ENCODE measurements at places on chromosomes 12 and 14.

DNA sequence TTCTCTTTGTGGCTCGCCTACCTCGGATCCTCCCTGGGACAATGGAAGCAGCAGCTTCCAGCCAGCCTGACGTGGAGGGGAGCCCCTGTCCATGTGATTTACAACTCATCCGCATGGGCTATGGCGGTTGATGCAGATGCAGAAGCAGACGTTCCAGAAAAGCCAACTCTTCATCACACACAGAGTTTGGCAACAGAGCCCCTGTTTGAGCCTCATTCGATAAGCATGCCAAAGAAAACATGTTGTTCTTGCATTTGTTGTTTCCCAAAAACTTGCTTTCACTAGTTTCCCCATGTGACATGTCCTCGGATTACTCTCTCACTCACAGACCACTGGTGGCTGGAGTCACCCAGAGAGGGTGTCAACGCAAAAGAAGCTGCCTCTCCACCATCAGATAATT is 16.4 kb upstream of the TC2N start:
- DNase-seq = no peak

DNA sequence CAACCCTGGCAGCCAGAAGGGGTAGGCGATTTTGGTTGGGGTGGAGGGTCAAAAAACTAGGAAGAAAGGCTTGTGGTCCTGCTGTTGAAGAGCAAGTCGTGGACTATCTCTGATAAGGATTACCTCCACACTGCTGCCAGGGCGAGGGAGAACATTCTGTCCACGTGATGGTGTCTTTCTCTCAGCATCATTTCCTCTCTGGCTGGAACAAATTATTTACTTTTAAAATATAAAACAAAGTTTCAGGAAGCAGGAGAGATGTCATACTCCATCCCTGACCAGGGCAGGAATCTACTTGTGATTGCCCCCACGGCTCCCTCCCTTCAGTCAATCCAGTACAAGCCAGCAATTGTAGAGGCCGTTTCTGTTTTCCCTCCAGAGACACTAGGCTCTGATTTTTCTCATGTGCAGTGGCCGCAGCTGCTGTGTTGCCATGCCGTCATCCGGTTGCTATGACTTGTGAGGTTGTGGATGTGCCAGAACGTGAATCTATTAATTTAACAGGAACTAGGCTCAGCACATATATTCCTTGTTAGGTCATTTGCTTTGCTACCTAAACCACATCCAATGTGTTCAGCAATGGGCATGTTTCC is 61.5 kb upstream of the PTGR2 start:
- DNase-seq = peak; percentile 81

DNA sequence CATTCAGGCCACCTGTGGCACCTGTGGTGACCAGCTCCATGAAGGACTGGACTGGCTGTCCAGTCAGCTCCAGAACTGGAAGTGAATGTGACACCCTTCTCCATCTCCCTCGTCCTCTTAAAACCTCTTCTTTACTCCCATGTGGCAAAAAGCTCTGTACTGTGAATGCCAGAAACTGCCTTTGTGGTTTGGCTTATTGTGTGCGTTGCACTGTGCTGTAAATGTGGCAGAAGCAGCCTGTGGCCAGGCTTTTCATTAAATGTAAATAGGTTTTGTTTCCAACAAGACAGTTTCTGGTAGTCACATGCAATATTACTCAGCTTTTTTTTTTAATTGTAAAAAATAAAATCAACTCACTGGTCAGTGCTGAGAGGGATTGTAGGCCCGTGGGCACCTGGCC is 453.7 kb downstream of the ATP23 start:
- DNase-seq = no peak

GRCh38 chr12:12885096-12885792 is 6.1 kb upstream of the GPRC5A start:
- no peak for DNase-seq

GRCh38 chr14:23125933-23126524 is 7.0 kb upstream of the CEBPE start:
- DNase-seq = no peak

DNA sequence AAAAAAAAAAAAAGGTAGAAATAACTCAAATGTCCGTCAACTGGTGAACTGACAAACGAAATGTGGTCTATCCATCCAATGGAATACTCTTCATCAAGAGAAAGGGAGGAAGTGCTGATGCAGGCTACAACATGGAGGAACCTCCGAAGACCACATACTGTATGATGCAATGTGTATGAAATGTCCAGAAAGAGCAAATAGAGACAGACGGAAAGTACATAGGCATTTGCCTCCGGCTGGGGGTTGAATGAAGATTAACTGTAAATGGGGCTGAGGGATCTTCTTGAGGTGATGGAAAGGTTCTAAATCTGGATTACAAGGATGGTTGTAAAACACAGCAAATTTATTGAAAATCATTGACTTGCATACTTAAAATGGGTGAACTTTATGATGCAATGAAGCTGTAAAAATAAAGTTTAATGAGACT is 35.4 kb downstream of the DLK1 start:
- DNase-seq = no peak

DNA sequence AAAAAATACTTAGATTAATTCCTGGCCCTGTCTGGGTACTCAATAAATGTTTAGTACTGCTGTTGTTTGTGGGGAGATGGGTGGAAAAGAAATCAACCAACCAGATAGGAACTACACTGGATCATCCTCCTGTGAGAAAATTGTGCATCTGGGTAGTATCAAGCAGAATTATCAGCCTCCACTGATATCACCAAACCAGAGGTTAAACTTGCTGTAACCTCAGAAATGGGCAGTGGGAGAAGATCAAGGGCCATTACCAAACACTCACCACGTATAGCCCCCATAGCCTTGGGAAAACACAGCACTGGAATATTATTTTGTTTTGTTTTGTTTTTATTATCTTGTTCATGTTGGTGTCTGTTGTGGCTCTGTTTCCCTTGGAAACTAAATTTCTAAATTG is 19.7 kb downstream of the VEZT start:
- DNase-seq = no peak

- DNase-seq = no peak
Measured at GRCh38 chr12:113955109-113955970, 10.8 kb downstream of the RBM19 start.

GRCh38 chr14:89973234-89973823 is 17.6 kb downstream of the TDP1 start:
- DNase-seq = peak; percentile 68

DNA sequence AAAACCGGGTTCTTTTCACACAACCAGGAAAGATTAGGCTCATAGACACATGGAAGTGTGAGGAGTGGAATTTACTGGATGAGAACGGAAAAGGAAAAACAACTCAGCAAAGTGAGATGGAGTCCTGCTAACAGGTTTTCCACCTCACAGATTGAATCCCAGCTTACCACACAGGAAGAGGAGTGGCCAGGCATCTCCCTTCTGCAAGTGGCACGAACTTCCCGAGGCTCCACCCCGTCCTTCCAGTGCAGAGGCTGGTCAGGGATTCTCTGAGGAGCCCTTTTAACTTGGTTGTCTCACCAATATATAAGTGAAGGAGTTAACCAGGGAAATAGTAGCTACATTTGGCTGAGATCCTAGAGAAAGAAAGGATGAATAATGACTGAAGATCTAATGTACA is 102.8 kb downstream of the SCAF11 start:
- DNase-seq = no peak

DNA sequence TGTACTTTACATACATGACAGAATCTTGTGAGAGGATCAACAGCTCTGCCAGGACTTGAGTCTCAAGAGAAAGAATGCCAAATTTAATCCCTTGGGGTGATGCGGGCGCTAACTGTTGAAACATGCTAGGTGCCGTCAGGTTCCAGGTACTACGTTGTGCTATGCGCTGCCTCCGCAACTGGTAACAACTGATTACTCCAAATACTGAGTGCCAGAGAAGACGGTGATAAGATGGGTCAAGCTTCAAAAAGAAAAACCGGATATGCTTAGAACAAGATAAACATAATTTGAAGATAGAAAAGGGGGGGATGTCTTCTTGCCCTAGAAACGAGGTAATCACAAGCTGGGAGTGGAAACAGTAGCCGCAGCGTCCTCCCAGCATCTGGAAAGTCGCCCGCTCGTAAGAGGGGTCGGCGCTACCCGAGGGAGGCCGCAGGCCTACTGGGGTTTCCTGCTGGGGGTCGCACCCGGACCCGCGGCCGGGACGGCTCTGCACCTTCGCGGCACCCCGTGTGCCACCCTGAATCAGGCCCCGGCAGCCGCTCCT is 678 bp downstream of the ZBTB25 start:
- DNase-seq = no peak

DNA sequence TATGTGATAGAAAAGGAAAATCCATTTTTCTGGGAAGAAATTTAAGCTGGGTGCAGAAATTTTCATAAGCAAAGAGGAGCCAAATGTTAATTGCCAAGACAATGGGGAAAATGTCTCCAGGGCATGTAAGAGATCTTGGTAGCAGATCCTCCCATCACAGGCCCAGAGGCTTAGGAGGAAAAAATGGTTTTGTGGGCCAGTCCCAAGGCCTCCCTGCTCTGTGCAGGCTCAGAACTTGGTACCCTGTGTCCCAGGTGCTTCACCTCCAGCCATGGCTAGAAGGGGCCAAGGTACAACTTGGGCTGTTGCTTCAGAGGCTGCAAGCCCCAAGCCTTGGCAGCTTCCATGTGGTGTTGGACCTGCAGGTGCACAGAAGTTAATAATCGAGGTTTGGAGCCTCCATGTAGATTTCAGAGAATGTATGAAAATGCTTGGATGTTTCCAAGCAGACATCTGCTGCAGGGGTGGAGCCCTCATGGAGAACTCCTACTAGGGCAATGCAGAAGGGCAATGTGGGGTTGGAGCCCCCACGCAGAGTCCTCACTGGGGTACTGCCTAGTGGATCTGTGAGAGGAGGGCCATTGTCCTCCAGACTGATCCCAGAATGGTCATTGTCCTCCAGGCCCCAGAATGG is 77.7 kb upstream of the ATP2B1 start:
- no peak for DNase-seq

- peak; percentile 44 for DNase-seq
Measured at GRCh38 chr14:76644855-76645518, 116.3 kb upstream of the VASH1 start.

DNA sequence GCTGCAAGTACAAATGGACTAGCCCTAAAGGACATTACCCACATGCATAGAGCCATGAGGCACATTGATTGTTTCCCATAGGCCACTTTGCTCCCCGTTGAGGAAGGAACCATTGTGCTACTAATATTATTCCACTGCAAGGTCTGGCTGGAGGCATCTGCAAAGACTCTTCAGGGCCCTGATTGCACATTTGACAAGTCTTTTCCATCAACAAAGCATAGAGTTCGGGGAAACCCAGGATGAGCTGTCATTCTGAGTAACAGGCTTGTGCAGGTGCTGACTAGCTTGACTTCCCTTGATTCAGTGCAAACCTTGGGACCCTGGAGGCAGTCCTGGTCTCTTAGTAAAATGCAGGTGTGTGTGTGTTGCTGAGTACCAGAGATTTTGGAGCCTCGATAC is 73.8 kb downstream of the SUSD6 start:
- DNase-seq = no peak

- no peak for DNase-seq
Measured at GRCh38 chr12:127819056-127819455, 447.9 kb upstream of the TMEM132C start.

- no peak for DNase-seq
Measured at GRCh38 chr14:94581127-94581999, at the start of gene SERPINA5. TSS of gene SERPINA5 (plus strand) at chr14:94581426. CDS start at chr14:94587363, 5,937 bp downstream.

DNA sequence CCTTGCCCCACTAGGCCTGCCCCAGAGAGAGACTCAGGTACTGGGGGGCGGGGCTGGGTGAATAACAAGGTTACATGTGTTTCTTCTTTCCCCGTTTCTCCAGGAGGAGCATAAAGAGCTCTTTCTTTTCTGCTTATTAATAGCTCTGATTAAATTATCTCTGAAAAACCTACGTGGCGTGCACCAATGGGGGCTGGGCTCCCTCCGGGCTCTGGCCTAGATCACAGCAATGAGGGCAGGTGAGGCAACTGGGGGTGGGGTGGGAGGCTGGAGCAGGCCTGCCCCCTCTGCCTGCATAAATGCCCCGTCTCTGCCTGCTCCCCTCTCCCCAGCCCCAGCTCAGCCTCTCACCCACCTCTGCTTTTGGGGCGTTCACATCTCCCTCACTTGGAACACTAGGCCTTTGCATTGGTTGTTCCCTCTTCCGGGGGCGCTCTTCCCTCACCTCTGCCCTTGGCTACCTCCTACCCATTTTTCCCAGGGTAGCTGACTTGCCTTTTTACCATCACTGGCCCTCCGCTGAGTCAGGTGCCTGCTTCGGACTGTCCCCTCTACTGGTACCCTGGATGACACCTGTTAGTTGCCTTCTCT is 4.1 kb upstream of the FAM222A start:
- no peak for DNase-seq

GRCh38 chr12:96375170-96375569 is 25.1 kb downstream of the CDK17 start:
- no peak for DNase-seq

DNA sequence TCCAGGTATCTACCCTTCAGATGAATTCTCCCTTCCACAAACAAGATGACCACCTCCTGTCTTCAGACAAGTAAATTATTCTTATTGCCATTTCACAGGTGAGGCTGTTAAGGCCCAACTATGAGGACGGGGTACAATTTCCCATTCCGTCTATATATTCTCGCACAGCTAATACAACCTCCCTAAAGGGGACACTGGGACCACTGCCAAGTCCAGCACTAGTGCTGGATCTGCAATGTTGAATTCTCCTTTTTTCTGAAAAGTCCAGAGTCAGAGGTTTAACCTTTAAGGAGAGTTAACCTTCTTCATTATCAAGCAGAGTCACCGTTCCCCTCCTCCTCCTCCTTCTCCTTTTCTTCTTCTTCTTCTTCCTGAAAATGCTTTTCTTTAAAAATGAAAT is 130.4 kb upstream of the PARP11 start:
- DNase-seq = no peak

DNA sequence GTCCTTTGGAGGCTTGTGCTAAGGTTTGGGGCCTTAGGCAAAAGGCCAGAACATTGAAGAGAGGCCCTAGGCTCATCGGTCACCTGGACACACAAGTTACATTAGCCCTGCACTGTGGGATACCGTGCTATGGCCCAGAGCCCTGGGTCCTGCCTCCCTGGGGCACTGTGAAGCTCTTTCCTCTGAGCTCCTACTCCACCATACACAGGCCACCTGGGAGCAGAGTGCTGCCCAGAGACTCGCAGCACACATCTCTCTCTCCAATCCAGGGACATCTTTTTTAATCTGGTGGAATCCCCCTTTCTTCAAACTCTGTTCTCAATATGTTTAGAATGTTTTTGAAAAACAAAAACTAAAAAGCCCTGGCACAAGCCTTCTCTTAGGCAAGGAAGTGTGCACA is 314.2 kb upstream of the RGS6 start:
- DNase-seq = no peak

DNA sequence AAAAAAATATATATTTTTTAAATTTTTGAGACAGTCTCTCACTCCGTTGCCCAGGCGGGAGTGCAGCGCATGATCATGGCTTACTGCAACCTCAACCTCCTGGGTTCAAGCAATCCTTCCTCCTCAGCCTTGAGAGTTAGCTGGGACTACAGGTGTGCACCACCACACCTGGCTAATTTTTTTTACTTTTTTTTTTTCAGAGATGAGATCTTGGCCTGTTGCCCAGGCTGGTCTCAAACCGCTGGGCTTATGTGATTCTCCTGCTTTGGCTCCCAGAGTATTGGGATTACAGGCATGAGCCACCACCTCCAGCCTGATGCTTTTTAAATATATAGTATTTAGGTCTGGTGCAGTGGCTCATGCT is 24.5 kb downstream of the MDM2 start:
- DNase-seq = no peak

- DNase-seq = no peak
Measured at GRCh38 chr14:74950795-74951442, 4.5 kb downstream of the PGF start.
